Liver (tissue), 10 donors: ENCODE measurements at places on chromosomes 5 and 9. TPM values are rescaled to one million over a fixed set of nuclear protein-coding genes. Genes with fewer than 3 reads are reported as not detected.

SAPCD2 gene
- total RNA-seq: 1.8 TPM

DCP2 gene
- 18.4 TPM for total RNA-seq

FBLL1 gene
- 0.17 TPM for total RNA-seq

DNA sequence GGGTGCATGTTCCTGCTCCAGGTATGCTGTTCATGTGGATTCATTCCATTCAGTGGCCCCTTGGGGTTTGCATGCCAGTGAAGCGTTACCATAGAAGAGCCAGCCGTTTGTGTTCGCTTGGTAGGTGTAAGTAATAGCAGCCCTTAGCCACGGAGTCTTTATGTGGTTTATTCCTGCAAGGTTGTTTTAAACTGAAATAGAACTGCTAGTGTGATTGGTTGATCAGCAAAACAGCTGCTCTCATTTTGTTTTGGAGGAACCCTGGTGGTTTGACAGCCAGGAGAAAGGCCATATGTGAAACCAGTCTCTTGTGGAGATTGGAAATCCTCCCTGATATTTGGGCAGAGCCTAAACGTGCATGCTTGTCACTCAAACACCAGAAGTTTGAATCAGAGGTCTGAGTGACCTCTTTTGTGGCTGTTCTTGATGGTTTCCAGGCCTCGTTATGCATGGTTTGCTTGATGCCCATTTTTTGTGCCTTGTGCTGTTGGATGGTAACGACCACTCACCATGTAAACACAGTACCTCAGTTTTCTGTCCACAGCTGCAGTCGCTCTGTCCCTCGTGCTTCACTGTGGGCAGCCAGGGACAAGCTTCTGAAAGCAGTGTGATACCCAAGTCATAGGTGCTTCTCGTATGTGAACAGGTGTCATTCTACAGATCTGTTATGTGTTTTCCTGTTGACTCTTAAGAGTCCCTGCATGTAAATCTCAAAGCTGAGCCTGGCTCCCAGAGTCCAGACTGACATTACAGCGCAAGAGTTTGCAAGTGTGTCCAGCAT is 58.3 kb upstream of the NXNL2 start:
- no peak overlapping the region for H3K27ac ChIP-seq
- H3K4me1 ChIP-seq: no peaks in the 10 kb centered on the region
- H3K36me3 ChIP-seq: peaks cover 6% of the 10 kb centered on the region

DNA sequence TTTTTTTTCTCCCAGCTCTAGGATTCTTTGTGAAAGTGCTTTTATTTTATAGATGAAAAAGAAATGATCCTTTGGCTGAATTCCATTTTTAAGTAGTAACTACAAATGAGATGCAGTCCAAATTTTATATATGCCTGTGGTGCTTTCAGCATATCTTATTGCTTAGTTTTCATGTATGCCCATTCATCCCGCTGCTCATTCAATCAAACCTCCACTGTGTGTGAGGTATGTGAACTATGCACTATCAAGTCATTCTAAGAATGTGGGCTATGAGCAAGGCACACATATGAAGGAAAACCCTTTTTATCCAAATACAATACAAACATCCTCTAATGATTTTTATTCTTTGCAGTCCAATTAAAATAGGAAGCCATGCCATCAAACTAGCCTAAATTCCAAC is 1069.1 kb upstream of the DMAC1 start:
- H3K27ac ChIP-seq: no peak overlapping the region
- DNase-seq: no peak
- H3K36me3 ChIP-seq: no peaks in the 10 kb centered on the region
- no peak overlapping the region for H3K4me3 ChIP-seq

DNA sequence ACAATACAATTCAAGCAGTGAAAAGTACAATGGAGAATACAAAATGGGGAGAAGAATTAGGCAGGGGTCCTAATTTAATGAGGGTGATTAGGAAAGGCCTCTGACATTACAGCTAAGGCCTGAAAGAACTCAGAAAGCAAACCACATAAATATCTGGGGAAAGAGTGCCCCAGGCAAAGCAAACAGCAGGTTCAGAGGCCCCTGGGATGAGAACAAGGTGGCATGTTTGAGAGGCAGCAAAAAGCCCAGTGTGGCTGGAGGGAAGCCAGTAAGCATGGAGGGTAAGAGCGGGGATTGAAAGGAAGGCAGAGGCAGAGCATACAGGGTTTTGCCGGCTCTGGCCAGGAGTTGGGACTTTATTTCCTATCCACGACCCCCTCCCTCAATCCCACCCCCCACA is 33.4 kb upstream of the VDAC1 start:
- no peaks in the 10 kb centered on the region for H3K36me3 ChIP-seq
- no peak overlapping the region for H3K27ac ChIP-seq
- no peak for DNase-seq
- peaks cover 4% of the 10 kb centered on the region for H3K4me1 ChIP-seq

DNA sequence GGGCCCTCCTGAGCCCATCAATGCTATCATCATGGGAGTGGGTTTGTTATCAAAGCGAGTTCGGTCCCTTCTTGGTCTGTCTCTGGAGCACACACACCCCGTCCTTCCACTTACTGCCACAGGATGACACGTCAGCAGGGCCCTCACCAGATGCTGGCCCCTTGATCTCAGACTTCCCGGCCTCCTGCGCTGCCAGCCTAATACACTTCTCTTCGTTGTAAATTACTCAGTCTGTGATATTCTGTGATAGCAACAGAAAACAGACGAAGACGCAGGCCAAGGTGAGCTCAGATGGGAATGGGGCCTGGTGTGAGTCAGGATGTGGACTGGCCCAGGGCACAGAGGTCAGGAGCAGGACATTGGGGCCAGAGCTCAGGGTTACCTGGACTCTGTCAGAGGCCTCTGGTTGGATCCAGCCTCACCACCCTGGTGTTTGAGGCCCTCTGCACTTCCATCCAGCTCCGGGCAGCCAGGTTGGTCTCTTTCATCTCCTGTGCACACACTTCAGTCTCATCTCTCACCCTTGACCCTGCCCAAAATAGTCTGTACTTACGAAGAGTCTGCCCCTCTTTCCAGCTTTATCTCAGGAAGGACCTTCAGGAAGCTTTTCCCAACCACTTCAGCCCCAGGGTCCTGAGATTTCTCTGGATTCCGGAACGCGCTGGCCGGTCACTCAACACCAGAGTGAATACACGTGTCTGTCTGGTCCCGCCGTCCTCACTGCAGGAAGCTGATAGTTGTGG is 26.0 kb upstream of the CNOT6 start:
- no peak overlapping the region for H3K4me3 ChIP-seq
- no peak overlapping the region for H3K27ac ChIP-seq
- H3K4me1 ChIP-seq: no peaks in the 10 kb centered on the region
- DNase-seq: no peak

DNA sequence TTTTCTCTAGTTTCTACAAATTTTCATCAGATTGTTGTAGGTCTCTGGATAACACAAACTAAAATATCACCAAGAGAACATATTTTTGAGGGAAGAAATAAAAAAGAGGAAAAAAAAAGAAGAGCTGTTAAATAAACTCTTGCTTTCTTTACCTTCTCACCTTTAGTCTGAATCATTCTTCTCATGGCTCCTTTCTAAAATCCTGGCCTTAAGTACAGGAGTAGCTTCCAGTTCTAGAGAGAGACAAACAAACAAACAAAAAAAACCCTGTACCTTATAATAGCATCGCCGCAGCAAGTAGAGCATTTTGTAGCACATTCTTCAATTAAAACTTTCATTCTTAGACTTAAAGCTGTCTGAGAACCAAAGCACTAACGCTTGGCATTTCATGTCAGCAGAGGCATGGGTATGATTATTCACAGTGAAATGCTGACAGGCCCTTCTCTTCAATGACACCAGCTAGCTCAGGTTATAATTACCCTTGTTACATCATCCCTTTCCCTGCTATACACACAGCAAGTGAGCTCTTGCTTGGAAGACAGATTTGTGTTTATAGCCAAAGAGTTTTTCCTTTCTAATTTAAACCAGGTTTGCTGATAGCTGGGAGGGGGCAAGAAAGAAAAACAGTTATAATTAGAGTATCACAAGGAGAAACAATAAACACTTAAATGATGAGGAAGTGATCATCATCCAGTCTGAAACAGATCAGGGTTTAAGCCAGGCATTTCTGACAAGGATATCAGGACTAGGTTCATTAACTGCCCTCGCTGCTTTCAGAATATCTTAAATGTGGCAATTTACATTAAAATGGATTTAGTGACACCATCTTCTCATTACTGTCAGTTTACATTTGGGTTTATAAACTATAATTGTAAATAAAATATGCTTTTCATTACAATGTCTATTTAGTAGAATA is 510.9 kb upstream of the ZNF608 start:
- H3K4me3 ChIP-seq: no peak overlapping the region
- H3K36me3 ChIP-seq: no peaks in the 10 kb centered on the region
- no peaks in the 10 kb centered on the region for H3K27me3 ChIP-seq
- H3K4me1 ChIP-seq: no peaks in the 10 kb centered on the region
- H3K27ac ChIP-seq: no peak overlapping the region

DNA sequence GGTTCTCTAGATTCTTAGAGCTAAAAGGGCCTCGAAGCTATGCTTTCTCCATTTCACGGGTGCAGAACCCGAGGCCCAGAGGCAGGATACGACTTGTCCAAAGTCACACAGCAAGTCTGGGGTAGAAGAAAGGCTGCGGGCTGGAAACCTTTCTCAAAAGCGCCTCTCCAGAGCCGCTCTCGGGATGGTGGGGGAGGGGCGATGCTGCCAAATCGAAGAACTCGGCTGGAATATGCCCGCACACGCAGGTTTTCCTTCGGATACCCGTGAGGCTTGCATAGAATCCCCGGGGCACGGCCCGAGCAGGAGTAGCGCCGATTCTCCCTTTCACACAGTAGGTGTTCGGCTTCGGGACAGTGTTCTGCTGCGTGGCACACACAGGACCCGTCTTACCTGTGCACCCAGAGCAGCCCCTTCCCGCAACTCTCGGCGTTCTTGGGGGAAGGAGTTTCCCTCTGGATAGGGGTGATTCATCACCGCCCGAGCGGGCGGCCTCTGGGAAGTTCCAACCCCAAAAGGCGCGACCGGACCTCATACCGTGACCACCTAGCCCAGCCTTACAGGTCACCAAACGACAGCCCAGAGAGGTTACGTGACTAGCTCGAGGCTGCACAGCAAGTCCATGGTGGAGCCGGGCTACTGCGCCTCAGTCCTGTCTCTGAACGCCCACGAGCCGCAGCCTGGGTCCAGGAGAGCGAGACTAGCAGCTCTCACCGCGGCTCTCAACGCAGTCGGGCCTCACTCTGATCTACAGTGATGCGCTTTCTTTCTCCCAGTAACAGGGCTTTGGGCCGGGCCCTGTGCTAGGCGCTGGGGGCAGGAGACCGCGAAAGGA is 4.1 kb downstream of the PAX5 start:
- H3K4me1 ChIP-seq: peaks cover 24% of the 10 kb centered on the region
- H3K4me3 ChIP-seq: no peak overlapping the region
- no peak for DNase-seq
- H3K36me3 ChIP-seq: no peaks in the 10 kb centered on the region

GRCh38 chr9:68708513-68708912 is 3.5 kb downstream of the PIP5K1B start:
- no peak overlapping the region for H3K4me3 ChIP-seq
- no peak overlapping the region for H3K27ac ChIP-seq
- peaks cover 4% of the 10 kb centered on the region for H3K4me1 ChIP-seq
- H3K27me3 ChIP-seq: peaks cover 4% of the 10 kb centered on the region
- H3K36me3 ChIP-seq: no peaks in the 10 kb centered on the region

DNA sequence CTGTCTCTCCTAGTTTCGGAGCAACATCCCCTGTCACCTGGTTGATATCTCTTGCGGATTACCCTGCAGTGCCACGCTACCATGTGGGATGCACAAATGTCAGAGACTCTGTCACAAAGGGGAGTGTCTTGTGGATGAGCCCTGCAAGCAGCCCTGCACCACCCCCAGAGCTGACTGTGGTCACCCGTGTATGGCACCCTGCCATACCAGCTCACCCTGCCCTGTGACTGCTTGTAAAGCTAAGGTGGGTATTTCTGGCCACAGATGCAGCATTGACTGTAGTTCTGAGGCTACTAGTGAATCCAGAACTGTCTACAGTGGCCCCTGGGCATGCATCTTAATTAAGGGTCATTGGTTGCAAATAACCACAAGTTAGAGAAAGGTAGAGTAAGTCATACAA is 50.8 kb downstream of the AQP7 start:
- no peak overlapping the region for H3K27ac ChIP-seq
- no peaks in the 10 kb centered on the region for H3K27me3 ChIP-seq
- no peak for DNase-seq
- peaks cover 35% of the 10 kb centered on the region for H3K36me3 ChIP-seq

DNA sequence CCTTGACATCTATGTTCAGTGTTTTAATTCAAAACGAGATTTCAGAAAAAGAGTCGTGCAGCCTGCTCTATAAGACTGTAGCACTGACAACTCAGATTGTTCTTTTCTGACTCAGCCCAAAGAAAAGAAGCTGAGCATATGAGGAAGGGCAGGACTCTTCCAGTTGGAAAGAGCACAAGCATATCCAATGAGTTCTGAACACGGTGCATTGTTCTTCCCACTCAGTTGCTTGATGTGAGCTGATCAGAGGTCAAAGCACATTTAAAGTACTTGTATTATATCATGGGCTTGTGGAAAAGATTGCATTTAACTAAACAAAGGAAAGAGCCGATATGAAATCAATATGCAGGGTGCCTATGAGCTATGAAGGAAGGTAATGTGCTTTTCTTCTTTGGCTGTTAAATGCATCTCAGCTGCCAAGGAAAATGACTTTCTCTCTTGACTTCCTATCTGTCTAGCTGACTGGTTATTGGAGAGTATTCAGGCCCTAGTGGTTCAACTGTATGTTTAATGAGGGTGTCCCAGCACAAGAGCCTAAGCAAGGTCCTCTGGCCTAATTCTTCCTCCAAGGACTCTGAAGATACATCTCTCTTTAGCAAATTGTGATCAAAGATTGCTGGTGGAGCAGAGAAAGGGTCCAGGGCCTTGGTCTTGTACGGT is 226.6 kb upstream of the PPP1R2B start:
- H3K27me3 ChIP-seq: no peaks in the 10 kb centered on the region
- H3K4me3 ChIP-seq: no peak overlapping the region
- no peaks in the 10 kb centered on the region for H3K36me3 ChIP-seq
- H3K4me1 ChIP-seq: no peaks in the 10 kb centered on the region

GRCh38 chr5:177098120-177098469 is 11.4 kb downstream of the FGFR4 start:
- H3K36me3 ChIP-seq: no peaks in the 10 kb centered on the region
- peaks cover 40% of the 10 kb centered on the region for H3K4me1 ChIP-seq
- H3K4me3 ChIP-seq: no peak overlapping the region
- no peaks in the 10 kb centered on the region for H3K27me3 ChIP-seq
- no peak for DNase-seq
- peak overlapping the region; percentile 7 for H3K27ac ChIP-seq
